SK-N-DZ (cell line): ENCODE measurements at places on chromosomes 11 and 22.

GRCh38 chr11:96196181-96196662, 146.8 kb downstream of the MAML2 start:
- DNase-seq: no peak

DNA sequence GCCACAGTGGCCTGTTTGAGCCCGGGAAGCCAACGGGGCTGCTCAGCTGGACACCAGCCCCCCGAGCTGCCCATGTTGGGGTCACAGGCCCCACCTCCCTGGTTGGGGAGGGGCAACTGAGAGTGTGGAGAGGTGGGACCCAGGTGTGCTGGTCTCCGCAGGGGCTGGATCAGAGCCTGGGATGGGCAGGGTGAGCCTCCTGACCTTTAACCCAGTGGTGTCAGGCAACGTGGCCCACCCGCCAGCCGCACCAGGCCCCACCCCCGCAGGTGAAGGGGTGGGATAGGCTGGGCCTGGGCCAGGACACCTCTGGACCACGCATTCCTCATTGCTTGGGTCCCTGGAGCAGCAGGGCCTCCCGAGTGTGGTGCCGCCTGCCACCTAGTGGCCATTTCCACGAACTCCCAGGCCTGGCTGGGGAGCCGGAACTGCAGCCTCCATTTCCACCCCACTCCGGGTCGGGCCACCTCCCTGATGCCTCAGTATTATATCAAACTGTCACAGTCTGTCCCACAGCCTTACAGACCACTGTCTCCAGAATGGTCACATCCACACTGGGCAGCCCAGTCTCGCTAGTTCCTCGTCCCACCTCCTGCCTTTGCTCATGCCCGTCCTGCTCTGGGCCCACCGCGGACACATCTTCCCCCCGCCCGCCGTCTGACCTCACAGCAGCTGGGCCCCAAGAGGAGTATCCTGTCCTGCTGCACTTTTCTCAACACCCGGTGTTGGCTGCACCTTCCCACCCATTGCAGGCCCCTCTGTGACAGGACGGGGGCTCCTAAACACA, 13.3 kb upstream of the PPP6R3 start:
- peak; percentile 68 for DNase-seq

GRCh38 chr11:113363406-113363805, 24.2 kb upstream of the ANKK1 start:
- no peak for DNase-seq

GRCh38 chr22:40300884-40301672, 45.2 kb upstream of the ADSL start:
- no peak for DNase-seq

DNA sequence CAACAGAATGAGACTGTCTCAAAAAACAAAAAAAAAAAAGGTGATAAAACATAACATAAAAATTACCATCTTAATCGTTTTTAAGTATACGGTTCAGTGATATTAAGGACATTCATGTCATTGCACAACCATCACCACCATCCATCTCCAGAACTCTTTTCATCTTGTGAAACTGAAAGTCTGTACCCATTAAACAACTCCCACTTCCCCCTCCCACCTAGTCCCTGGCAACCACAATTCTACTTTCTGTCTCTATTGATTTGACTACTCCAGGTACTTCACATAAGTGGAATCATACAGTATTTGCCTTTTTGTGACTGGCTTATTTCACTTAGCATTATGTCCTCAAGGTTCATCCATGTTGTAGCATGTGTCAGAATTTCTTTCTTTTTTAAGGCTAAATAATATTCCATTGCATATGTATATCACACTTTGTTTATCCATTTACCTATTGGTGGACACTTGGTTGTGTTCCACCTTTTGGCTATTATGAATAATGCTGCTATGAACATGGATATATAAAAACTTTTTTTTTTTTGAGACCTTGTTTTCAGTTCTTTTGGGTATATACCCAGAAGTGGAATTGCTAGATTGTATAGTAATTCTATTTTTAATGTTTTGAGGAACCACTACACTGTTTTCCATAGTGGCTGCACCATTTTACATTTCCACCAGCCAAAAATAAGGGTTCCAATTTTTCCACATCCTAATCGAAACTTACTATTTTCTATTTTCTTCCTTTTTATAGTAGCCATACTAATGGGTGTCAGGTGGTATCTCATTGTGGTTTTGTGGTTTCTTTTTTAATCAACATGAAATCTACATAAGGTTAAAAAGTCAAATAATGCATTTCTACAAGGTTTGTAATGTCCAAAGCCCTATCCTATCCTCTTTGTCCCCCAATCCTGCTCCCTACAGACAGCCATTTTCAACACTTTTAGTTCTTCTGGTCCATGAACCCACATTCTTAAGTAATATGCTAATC, 23.4 kb upstream of the PIK3C2A start:
- DNase-seq: no peak

GRCh38 chr22:41603873-41604332, 14.3 kb upstream of the PMM1 start:
- DNase-seq: no peak

DNA sequence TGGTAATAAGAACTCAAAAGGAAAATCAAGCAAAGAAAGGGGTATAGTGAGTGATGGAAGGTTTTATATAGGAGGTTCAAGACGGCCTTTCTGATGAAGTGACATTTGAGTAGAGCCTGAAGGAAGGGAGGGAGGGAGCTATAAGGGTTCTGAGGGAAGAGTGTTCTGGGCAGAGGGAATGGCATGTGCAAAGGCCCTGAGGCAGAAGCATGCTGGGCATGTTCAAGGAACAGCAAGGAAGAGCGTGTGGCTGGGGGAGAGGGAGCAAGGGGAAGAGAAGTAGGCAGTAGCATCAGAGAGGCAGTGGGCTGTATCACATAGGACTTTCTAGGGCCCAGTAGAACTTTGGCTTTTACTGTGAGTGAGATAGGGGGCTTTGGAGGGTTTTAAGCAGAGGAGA, 108.9 kb upstream of the NAV2 start:
- no peak for DNase-seq

GRCh38 chr22:30562366-30562765, 12.1 kb downstream of the GAL3ST1 start:
- DNase-seq: no peak

GRCh38 chr11:66072081-66072480, 2.0 kb downstream of the PACS1 start:
- no peak for DNase-seq

GRCh38 chr22:23241562-23242472, 61.5 kb downstream of the BCR start:
- DNase-seq: no peak

- DNase-seq: peak; percentile 32
Measured at GRCh38 chr22:32206774-32207758, 2.2 kb upstream of the RFPL2 start.

GRCh38 chr22:41513391-41513790, 30.9 kb downstream of the POLR3H start:
- DNase-seq: no peak

GRCh38 chr22:25210793-25211192, 8.6 kb upstream of the CRYBB2 start:
- no peak for DNase-seq

GRCh38 chr11:112519751-112520150, 259.1 kb upstream of the PLET1 start:
- DNase-seq: no peak

DNA sequence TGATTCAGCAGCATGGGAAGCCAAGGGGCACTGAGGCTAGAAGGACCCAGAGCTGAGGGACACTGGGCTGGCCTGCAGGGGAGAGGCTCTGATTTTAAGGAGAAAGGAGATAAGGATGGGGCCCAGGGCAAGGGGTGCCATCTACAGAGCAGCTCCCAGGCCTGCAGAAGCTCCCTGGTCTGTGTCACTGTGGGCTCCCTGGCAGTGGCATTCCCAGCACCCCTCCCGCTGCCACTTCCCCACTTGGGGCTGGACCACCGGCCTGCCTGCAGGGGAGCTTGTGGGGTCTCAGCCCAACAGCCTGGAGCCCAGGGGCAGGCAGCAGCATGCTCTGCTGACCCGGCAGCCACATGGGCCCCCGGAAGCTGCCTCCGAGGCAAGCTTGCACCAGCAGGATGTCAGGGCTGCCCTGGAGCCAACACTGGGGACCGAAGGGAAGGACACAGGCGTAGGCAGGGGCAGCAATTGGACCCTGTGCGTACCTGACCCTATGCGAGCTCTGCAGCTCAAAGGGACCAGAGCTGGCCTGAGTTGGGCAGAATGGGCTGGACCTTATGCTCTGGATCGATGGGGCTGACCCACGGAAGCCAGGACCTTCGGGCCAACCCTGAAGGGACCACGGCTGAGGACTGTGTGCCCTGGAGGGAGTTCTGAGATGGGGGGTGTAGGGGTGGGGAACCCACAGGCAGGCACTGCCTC, 35.4 kb upstream of the WNT7B start:
- DNase-seq: no peak

- no peak for DNase-seq
Measured at GRCh38 chr11:85989746-85990145, 79.1 kb downstream of the PICALM start.

GRCh38 chr11:14546672-14547071, 26.5 kb upstream of the PSMA1 start:
- DNase-seq: no peak

DNA sequence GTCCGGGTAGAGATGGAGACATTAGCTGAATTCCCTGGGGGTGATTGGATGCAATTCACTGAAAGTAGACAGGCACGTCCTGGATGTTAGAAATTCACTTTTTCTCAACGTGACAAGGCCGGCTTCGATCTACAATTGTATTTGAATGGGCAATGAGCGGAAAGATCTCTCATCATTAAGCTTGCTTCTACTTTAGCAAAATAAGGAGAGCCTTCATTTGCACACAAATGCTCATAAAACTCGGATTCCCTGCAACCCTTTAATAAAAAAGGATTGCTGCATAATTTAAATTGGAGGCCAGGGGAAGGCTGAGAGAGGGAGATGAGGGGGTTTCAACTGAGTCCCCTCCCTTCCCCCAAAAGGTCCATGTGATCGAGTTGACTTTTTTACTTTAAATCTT, 10.6 kb upstream of the PAX6 start:
- no peak for DNase-seq

- no peak for DNase-seq
Measured at GRCh38 chr11:13354335-13354734, 76.7 kb downstream of the BMAL1 start.

DNA sequence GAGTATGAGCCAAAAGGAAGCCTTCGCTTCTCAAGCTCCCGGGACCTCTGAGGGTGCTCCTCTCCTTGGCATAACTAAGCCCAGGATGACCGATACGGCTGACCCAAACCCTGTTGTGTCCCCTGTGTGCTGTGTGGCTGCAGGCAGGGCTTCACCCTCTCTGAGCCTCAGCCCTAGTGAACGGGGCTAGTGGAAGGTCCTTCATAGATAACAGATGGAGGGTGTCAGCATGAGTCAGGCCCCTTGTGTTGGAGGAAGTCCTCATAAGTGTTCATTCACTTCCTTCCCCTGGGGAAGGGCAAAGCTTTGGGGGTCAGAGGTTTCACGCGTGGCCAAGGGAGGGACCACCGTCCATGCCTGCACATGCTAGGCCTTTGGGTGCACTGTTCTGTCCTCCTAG, 21.5 kb downstream of the SHISAL1 start:
- DNase-seq: no peak
